ENCODE measurements at places on chromosomes 3 and 15.

DNA sequence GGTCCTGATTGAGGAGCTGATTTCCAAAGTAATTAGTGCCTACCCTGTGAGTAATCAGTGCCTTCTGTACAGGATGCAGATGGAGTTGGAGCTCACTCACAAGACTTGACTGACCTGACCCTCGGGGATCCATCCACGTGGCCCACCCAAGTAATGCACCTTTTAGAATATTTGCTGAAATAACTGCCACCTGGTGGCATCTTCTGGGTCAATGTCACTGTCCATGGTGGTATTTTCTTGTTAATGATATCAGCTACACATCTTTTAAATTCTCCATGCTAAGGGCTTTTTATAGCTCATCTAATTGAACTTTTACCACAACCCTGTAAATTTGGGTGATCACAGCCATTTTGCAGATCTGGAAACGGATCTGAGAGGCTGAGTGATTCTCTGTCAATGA is 74.3 kb upstream of the ANKRD34C start:
- DNase-seq: no peak

DNA sequence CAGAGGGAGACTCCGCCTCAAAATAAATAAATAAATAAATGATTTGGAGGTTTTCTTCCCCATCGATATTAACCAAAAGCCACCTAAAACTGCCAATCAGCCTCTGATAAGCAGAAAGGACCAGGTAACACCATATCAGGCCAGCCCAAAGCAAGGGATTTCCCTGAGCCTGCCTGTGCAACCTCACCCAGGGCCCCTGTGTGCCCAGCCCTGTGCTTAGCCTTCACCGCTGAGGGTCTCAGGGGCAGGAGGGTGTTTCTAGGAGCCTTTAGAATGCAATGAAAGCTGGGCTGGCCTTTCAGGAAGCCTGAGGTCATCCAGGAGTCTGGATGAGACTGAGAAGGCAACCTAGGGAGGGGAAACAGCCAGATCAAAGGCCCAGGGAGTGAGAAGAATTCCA is 35.4 kb downstream of the CYP11A1 start:
- DNase-seq: no peak

DNA sequence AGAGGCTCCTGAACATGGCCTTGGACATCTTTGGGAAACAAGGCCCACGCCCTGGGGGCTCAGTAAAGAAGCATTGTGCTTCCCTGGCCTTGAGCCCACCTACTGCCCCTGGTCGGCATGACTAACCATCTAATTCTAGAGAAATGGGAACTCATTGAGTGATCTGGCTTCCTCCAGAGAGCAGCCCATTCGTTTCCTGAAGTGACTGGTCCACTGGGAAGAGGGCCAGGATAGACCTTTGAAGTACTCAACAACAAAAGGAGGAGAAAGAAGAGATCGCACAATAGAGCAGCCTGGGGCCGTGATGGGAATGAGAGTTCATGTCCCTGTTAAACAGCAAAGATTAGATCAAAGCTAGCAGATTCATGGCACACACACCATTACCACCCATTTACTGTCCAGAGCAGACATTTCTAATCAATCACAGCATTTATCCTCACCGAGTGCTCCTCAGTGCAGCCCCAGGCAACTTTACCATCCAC is 514.4 kb upstream of the PROK2 start:
- DNase-seq: no peak

DNA sequence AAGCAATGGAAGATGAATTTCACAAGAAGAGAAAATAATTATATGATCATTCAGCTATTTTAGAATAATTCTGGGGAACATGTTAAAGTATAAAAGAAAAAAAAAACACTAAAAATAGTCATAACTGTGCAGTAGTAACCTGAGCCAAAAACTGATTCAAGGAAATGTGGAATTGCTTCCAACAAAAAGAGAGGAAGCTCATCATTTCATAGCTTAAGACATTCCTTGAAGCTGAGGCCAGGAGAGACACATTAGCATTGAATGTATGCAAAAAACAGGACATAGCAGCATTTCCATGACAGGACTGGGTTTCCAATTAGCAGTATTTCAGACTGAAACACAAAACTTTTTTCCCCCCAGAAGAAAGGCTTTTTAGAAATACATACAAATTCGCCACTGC is 27.7 kb upstream of the LRRN1 start:
- DNase-seq: no peak

DNA sequence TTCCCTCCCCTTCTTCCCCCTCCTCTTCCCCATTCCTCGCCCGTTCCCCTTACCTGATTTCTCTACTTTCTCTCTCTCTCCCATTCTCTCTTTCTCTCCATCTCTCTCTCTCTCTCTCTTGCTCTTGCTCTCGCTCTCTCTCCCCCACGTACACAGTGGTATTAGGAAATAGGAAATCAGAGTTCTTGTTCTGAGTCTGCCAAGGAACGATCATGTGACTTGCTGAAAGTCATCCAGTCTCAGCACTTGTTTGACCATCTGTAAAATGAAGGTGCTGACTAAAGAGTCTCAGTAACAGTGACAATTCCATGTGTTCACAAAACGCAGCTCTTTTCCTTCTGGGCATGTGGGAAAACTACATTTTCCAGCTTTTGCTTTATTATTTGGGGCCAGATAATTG is 445.0 kb upstream of the TGFBR2 start:
- DNase-seq: no peak

- no peak for DNase-seq
These were observed 60.8 kb upstream of the UMPS start for GRCh38 chr3:124669470-124669869.
